Activated naive CD8-positive, alpha-beta T cell treated with anti-CD3 and anti-CD28 coated beads, Interleukin-2, amount 10 ng/mL, durations not matched to agents 7 days and 5 days (primary cell): ENCODE measurements at places on chromosomes 16 and 17. TPM values are rescaled to one million over a fixed set of nuclear protein-coding genes. Genes with fewer than 3 reads are reported as not detected.

Gene SYNGR3
- 2.2 TPM for total RNA-seq

Gene HYDIN
- not detected for total RNA-seq

Gene TBX21
- total RNA-seq, result 22.8 TPM

Gene CBX2
- total RNA-seq, result 9.2 TPM

Gene FA2H
- total RNA-seq, result not detected

Gene TP53TG3B
- total RNA-seq, result not detected

Gene NACA2
- total RNA-seq, result not detected

Gene RCVRN
- total RNA-seq, result not detected

Gene PRR35
- total RNA-seq, result not detected

Gene MYADML2
- not detected for total RNA-seq

Gene PSMB3
- 182 TPM for total RNA-seq

Gene C1QTNF8
- total RNA-seq, result not detected

Gene USP6
- 0.11 TPM for total RNA-seq

Gene KCNAB3
- total RNA-seq, result 10.6 TPM

Gene ZNF423
- total RNA-seq, result 0.06 TPM

Gene MRPL58
- total RNA-seq, result 36.2 TPM

Gene KRTAP4-16
- not detected for total RNA-seq

Gene SLC26A11
- total RNA-seq, result 45.3 TPM

Gene LDHD
- total RNA-seq, result not detected

Gene ATAD5
- total RNA-seq, result 29.7 TPM

Gene SEPTIN1
- 318 TPM for total RNA-seq

Gene ODF4
- total RNA-seq, result not detected

Gene MYOCD
- total RNA-seq, result not detected

Gene WIPI1
- total RNA-seq, result 29.7 TPM

Gene BANP
- 55.1 TPM for total RNA-seq

Gene KRT16
- total RNA-seq, result not detected

Gene KIFC3
- 1.9 TPM for total RNA-seq

Gene OR3A2
- total RNA-seq, result 3.3 TPM

Gene RTN4RL1
- 0.45 TPM for total RNA-seq

Gene HLF
- 1.3 TPM for total RNA-seq

Gene MAPT
- 0.69 TPM for total RNA-seq

Gene NECAB2
- total RNA-seq, result not detected

Gene ITGAE
- total RNA-seq, result 48.1 TPM

Gene KIF2B
- total RNA-seq, result not detected

Gene SPAG5
- total RNA-seq, result 118 TPM

Gene BCO1
- total RNA-seq, result not detected

Gene ABCC11
- 0.09 TPM for total RNA-seq

Gene OSBPL7
- total RNA-seq, result 50.9 TPM

Gene NMRAL1
- total RNA-seq, result 64.6 TPM
